Hematopoietic multipotent progenitor cell treated with erythropoietin and hydrocortisone succinate and interleukin-3 and kit ligand, for 8 days (in vitro differentiated cells): ENCODE measurements at places on chromosomes 1 and 21.

DNA sequence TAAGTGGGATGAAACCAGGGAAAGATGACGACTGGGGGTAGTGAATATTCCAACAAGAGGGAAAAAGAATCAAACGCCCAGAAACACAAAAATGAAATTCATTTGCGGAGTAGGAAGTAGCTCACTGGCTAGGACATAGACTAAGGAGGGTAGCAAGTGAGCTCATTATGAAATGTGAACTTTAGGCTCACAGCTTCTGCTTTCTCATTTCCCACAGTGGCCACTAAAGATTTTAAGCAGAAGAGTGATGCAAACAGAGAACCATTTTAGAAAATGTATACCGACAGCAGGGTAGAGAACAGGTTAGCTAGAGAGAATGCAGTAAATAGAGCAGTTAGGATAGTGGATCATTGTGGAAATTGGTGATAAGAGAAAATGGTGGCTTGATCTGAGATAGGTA lies 3.5 kb downstream of the CD48 start:
- no peak for DNase-seq

GRCh38 chr1:98306517-98307089 lies 354.9 kb upstream of the SNX7 start:
- DNase-seq, result no peak

- DNase-seq, result no peak
These were observed 127.0 kb downstream of the PRDM16 start for GRCh38 chr1:3195966-3196515.

GRCh38 chr1:243275316-243275715 lies 19.5 kb downstream of the SDCCAG8 start:
- DNase-seq, result no peak

DNA sequence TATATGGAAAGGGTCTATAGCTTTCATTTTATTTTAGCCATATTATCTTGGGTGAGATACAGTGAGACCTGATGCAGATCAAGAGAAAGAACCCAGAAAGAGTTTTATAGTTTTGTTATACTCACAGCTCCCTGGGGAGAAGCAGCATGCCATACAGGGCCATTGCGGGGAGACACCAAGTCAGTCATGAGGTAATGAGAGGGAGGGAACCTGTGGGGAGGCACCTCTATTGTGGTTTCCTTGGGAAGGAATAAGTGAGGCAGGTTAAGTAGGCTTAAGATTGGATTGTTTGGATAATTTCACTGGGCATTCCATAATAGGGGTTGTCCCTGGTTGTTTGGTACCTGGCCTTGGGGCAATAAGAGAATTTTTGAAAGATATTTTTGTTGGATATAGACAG lies 19.7 kb downstream of the AXDND1 start:
- DNase-seq, result no peak
